ENCODE measurements at places on chromosomes 12 and 14.
A peak's percentile ranks its signal among the peaks of the same experiment; 100 is the strongest.

DNA sequence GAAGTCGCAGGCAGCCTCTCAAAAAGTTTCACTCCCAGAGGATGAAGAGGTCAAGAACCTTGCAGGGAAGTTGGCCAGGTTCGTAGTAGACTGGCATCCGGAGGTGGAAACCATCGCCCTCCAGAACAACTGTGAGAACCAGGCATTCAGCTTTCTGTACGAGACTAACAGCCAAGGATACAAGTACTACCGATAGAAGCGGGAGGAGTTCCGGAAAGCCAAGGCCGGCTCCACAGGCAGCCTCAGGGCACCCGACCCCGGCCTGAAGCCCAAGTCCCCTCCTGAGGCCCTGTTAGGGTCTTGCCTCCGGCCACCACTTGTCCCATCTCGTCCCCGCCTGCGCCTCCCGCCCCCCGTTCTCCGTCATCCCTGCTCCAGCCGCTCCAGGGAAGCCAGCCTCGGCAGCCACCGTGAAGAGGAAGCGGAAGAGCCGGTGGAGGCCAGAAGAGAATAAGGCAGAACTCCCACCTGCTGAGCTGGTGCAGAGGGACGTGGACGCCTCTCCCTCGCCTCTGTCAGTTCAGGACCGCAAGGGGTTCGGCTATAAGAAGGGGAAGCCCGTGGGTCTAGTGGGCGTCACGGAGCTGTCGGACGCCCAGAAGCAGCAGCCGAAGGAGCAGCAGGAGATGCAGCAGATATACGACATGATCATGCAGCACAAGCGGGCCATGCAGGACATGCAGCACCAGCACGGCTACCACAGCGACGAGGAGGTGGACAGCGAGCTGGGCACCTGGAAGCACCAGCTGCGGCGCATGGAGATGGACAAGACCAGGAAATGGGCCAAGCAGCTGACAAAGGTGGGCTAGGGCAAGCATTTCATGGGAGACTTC, 366.8 kb upstream of the ATXN7L3B start:
- no peak for DNase-seq

DNA sequence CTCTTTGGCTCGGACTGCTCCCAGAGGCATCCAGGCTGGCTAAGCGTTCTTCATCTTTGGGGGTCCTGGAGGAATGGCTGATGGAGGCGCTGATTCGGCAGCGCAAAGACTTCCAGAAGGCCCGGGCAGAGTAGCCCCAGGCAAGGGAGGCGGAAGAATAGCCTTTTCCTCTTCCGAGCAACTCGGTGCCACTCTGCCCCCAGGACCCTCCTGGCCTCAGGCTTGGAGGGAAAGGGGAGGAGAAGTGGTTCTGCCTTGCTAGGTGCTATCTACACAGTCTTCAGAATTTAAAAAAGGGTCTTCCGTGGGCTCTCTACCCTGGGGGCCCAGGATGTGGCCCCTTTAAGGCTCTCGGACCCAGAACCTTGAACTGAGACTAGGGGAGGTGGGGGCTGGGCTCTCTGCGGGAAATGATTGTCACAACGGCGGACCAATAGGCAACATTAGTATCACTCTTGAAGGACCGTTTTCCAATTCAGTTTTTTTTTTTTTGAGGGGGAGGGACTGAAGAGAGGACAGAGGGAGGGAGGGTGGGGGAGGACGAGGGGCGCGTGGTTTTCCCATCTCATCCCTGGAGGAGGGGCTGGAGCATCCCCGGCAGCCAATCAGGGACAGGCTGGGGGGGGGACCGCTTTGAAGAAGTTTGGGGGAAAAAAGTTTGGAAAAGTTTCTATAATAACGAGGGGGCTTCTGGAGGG, at the start of gene NFATC4:
TSS of gene NFATC4 (plus strand) at position 671 of the 698 bp plus-strand sequence. CDS start 157 bp downstream, outside the sequence.
- peak; percentile 27 for DNase-seq

GRCh38 chr12:67818459-67818903, 169.9 kb downstream of the DYRK2 start:
- DNase-seq = no peak

DNA sequence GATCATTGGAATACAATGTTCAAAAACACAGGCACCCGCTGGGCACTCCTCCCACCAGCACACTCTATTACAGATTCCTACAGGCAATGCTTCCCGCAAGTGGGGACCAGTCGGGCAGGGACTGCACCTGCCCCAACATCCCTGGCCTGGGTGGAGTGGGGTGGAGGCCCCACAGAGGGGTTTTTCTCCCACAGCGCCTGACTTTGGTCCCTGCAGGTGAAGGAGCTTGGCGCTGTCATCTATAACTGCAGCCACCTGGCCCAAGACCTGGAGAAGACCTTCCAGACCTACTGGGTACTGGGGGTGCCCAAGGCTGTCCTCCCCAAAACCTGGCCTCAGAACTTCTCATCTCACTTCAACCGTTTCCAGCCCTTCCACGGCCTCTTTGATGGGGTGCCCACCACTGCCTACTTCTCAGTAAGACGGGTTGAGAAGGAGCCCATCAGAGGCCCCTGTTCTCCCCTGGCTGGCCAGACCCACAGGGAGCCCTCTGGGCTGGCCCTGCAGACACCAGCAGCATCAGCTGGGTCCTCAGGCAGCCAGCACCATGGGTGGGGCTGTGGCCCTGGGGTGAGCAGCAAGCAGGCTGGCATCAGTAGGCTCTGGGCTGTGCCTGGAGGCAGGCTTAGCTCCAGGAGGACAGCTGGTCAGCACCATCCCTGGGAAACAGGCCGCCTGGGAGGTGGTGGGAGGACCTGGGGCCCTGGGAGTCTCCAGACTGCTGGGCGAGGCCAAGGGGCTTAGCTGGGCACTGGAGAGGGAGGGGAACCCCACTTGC, 6.0 kb downstream of the PLD4 start:
- no peak for DNase-seq

DNA sequence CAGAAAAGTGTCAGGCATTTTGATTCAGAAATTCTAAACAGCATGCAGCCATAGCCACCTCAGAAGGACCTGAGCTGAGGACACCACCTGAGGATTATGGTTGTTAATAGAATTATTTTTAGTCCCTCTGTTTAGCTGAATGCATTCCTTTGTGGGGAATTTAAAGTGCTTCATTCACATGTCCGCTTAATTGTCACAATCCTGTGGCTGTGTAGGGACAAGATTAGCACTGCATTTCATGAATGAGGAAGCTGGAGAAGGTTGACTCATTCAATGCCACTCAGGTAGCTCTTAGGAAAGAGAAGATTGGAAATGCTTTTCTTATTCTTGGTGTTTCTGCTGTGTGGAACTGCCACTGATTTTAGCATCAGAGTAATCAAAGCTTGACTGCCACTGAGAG, 42.0 kb upstream of the KRR1 start:
- no peak for DNase-seq

DNA sequence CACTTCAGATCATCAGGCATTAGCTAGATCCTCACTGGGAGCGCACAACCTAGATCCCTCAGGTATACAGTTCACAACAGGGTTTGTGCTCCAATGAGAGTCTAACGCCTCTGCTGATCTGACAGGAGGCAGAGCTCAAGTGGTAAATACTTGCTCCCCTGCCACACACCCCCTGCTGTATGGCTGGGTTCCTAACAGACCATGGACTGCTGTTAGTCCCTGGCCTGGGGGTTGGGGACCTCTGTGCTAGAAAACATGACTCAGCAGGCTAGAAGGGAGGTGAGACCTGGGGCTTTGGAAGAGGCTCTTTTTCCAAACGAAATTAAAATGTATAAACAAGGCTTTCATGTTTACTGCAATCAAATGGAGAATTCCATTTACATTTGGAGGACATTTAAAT, 691.1 kb downstream of the FLRT2 start:
- DNase-seq = no peak

DNA sequence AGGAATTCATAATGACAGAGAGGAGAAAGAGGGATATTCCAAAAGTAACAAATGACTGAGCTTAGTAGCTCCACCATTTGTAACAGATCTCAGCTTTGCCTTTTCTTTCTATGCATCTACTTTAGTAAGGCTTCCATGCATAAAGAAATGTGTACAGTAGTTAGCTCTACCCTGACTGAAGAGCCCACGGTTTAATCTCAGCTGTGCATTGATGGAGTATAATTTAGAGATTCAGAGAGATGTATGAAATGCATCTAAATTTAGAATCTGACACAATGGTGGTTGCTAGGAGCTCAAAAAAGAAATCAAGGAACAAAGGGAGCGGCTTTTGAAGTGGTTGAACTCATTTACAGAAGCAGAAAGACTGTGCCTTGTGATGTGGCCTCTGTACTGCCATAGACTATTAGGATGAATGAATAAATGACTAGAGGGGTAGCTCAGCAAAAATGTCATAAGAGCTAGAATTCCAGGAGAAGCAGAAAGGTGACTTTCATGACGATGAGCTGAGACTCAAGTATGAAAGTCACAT, 838.6 kb downstream of the RPS29 start:
- no peak for DNase-seq

DNA sequence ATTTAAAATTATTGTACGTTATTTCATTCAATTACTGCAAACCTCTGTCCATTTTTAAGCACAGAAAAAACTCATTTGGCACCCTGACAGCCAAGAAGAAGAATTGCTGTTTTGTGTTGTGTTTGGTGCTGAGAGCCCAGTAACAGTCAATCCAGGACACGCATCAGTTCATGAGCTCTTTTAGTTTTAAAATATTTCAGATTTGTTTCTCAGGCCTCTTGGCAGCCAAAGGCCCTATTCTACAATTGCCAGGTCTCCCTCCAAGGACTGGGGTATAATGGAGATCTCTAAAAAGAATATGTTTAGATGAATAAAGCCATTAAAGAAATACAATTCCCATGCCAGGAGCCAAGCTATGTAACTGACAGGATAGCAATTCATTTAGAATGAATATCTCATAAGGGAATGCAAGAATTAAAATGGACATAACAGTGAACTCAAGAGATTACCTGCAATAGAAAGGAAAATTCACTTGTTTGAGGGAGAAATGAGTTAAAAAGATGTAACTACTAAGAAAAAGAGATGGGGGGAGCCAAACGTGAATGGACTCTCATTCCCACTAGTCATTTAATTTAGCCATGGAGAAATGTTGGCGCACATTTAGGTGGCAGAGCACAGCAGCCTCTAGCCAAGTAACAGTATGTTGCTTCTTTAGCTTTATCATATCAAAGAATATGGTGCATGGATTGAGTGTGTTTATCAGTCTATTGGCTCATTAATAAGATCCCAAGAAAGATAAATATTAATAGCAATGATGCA, 140.6 kb upstream of the PELI2 start:
- DNase-seq = no peak

DNA sequence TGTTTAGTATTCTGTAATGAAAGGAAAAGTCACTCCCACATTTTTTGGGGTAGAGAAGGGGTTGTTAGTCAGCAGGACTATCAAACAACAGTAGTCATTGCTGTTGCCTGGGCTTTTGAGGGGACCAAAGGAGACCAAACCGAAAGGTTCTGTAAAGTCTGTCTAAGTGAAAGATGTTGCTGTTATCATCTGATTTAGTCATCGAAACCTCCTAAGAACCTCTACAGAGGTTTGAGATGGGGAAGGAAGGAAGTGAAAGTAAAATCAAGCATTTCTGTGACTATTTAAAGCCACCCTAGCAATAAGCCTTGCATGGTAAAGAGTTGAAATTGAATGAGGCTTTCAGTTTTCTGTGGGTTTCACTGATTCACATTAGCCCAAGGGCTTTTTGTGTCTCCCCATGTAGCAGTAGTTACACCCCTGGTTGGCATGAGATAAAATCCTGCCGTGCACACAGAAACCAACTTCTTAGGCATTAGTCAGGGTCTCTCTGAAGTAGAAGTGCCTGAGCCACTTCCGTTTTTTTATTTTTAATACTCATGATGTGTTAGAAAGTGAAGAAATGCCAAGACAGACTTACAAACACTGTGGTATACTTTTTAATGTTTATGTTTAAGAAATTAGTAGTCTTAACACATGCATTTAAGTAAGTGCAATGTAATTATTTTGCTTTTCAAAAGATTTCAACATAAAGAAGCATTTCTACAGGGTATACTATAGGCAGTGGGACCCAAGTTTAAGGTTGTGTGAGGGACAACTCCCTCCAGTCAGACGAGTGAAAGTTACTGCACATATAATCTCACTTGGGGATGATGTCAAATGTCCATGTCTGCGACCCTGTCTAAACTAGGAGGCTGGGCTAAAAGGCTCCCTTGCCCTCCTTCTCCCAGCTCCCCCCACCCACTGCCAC, 50.4 kb downstream of the DYRK2 start:
- DNase-seq = peak; percentile 64

DNA sequence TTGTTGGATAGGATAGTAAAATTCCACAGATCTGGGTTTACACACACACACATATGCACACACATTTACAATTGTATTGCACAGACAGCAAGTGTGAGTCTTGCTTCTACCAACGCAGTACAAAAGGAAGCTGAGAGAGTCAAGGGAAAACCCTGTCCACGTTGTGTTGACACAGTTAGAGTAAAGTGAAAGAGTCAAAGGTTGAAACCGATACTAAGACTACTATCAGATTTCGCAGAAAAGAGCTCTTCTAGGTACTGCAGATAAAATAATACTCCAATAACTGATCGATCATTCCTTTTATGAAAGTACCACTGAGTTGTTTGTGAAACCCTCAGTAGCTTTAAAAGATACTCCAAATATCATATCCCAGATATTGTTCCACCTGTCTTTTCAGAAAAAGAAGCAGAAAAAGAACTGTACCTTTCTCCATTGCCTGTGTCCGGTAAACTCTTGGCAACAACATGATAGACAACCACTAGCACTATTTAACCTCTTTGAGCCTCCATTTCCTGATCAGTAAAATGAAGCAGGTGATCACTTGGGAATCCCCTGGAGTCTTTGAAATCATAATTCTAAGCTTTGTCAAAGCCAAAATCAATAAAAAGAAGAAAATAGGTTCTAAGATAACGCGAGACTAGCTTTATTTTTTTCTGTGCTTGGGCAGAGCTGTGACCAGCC, 224.6 kb upstream of the FOXN3 start:
- peak; percentile 32 for DNase-seq

- DNase-seq = peak; percentile 82
These were observed 33.6 kb upstream of the HNF1A start for GRCh38 chr12:120944645-120945217.

DNA sequence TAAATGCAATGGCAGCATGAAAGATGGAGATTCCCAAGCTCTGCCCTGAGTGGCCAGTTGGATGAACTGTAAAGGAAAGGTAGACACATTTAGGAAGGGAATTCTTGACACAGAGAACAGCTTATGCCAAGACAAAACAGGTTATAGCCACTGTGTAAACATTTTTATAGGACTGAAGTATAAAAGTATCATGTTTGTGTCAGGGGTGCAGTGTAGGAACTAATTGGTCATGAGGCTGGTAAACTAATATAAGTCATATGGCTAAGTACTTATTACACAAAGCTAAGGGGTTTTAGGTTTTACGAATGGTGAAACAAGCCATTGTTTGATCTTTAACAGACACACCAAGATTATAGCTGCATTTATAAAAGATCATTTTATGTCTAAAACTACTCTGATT, 207.7 kb upstream of the SLC16A7 start:
- no peak for DNase-seq

- DNase-seq = no peak
These were observed 36.6 kb upstream of the SYCP3 start for GRCh38 chr12:101775816-101776215.

DNA sequence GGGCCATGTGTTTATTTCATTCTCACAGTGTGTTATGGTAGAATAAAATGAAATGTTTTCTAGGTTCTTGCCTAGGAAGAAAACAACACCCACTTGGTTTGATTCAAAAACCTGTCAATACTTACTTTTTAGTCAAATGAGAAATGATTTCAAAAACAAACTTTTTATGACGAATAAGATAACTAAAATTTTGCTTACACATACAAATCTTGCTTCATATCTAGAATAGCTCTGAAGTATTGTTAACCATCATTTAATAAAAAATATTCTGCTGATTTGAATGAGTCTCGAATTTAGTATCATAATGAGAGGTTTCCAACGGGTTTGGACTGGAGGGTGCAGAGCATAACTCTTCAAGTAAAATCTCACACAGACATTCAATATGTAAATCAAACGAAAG, 23.2 kb downstream of the SLCO1C1 start:
- DNase-seq = no peak

GRCh38 chr12:130685250-130685787, 30.8 kb downstream of the RIMBP2 start:
- DNase-seq = no peak
